ENCODE measurements at places on chromosomes 7 and 10. TPM values are rescaled to one million over a fixed set of nuclear protein-coding genes. Genes with fewer than 3 reads are reported as not detected.

GRCh38 chr7:13411636-13412035, 577.8 kb downstream of the ETV1 start:
- DNase-seq = no peak
- H3K27me3 ChIP-seq = no peaks in the 10 kb centered on the region
- no peaks in the 10 kb centered on the region for H3K4me1 ChIP-seq
- no peak overlapping the region for H3K4me3 ChIP-seq
- no peak overlapping the region for H3K27ac ChIP-seq

GRCh38 chr10:114430688-114431413, 26.5 kb upstream of the AFAP1L2 start:
- H3K36me3 ChIP-seq = peaks cover 11% of the 10 kb centered on the region
- no peaks in the 10 kb centered on the region for H3K27me3 ChIP-seq
- H3K4me1 ChIP-seq = no peaks in the 10 kb centered on the region
- DNase-seq = no peak
- no peak overlapping the region for H3K4me3 ChIP-seq
- H3K27ac ChIP-seq = no peak overlapping the region

DNA sequence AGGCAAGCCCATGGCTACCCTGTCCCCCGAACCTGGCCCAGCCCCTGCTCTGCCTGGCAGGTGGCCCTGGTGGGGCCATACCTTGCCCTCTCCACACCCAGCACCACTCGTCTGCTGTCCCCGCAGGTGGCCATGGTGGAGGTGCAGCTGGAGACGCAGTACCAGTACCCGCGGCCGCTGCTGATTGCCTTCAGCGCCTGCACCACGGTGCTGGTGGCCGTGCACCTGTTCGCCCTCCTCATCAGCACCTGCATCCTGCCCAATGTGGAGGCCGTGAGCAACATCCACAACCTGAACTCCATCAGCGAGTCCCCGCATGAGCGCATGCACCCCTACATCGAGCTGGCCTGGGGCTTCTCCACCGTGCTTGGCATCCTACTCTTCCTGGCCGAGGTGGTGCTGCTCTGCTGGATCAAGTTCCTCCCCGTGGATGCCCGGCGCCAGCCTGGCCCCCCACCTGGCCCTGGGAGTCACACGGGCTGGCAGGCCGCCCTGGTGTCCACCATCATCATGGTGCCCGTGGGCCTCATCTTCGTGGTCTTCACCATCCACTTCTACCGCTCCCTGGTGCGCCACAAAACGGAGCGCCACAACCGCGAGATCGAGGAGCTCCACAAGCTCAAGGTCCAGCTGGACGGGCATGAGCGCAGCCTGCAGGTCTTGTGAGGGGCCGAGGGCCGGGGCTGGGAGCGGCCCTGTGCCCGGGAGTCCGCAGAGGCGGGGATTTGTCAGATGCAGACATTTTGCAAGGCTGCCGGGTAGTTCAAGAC, 13.2 kb downstream of the ORAI2 start:
- no peaks in the 10 kb centered on the region for H3K27me3 ChIP-seq
- no peak overlapping the region for H3K27ac ChIP-seq
- no peaks in the 10 kb centered on the region for H3K4me1 ChIP-seq
- H3K36me3 ChIP-seq = peaks cover 21% of the 10 kb centered on the region
- H3K4me3 ChIP-seq = no peak overlapping the region
- DNase-seq = no peak

GRCh38 chr10:124722798-124723783, 21.1 kb downstream of the FAM53B start:
- H3K27me3 ChIP-seq = peaks cover 3% of the 10 kb centered on the region
- H3K4me3 ChIP-seq = peak overlapping the region; percentile 64
- peaks cover 13% of the 10 kb centered on the region for H3K36me3 ChIP-seq

DNA sequence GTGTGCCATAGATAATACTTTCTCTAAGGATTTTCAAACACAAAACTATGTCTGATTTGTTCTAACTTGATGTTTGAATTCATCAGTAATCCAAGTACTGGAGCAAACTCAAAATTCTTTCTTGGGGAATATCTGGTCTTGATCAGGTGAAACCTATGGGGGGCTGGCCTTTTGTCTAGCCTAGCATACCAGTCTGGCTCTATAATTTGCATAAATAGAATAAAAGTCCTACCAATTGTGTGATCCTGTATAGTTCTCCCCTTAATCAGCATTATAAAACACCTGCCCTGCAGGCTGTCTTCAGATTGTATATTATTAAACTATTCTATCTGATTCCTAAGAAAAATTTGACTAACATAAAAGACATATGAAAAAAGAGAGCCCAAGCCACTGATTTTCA, 233.8 kb upstream of the LRRN3 start:
- H3K27me3 ChIP-seq = no peaks in the 10 kb centered on the region
- no peak overlapping the region for H3K27ac ChIP-seq
- H3K4me1 ChIP-seq = no peaks in the 10 kb centered on the region
- peaks cover 2% of the 10 kb centered on the region for H3K36me3 ChIP-seq

DNA sequence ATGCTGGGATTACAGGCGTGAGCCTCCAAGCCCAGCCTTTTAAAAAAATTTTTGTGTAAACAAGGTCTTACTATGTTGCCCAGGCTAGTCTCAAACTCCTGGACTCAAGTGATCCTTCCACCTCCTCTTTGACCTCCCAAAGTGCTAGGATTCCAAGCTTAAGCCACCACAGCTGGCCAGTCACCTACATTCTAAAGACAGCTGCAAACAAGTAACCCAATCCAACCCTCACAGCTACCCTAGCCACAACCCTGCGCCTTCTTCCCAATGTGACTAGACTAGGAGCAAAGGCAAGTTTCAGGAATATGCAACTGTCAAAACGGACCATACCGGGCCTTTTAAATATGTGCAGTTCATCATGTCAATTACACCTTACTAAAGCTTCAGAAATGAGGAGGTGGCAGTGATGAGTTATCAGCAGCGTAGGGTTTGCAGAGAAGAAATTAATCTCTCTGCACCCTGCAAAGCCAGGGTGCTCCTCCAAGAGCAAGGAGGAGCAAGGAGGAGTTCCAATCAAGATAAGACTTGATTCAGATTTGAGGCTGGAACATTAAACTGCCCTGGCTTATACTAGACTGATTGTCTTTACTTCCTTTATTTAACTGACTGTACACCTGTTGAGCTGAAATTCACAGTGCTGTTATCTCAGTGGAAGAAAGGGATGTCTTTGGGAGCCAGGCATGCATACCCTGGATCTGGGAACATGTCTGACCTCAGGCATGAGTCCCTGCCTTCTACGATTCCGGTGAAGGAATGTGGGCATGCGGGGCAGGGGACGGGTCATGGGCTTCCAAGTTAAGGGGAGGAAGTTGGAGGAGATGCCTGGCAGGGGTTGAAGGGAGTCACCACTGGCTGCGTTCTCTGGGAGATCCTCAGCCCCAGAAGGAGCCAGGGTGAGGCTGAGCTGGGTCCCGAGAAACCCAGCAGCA, 15.5 kb upstream of the TMEM120A start:
- H3K27me3 ChIP-seq = peaks cover 5% of the 10 kb centered on the region
- peaks cover 35% of the 10 kb centered on the region for H3K4me1 ChIP-seq
- H3K4me3 ChIP-seq = peak overlapping the region; percentile 52
- DNase-seq = no peak
- peaks cover 32% of the 10 kb centered on the region for H3K36me3 ChIP-seq
- peak overlapping the region; percentile 94 for H3K27ac ChIP-seq

DNA sequence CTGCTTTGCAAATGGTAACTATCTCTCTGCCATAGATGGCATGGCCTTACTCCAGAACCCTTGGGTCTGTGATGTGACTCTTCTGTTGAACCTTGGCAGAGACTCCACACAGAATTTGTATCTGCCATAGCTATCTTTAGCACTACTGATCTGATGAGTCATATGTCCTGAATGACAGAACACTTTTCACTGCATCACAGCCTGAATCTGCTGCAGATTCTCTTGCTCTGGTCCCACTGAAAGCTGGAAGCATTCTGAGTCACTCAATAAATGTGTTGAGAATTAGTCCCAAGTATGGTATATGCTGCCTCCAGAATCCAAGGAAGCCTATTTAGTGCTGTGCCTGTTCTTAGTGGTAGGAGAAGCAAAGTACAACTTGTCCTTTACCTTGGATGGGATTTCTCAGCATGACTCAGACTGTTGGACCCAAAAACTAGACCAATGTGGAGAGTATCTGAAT, 39.5 kb upstream of the ANKRD1 start:
- DNase-seq = no peak
- peaks cover 5% of the 10 kb centered on the region for H3K4me1 ChIP-seq
- no peaks in the 10 kb centered on the region for H3K27me3 ChIP-seq
- no peak overlapping the region for H3K27ac ChIP-seq

GRCh38 chr7:128380483-128381106, 19.1 kb upstream of the PRRT4 start:
- no peak overlapping the region for H3K4me3 ChIP-seq
- H3K27me3 ChIP-seq = peaks cover 9% of the 10 kb centered on the region
- no peak overlapping the region for H3K27ac ChIP-seq
- H3K4me1 ChIP-seq = no peaks in the 10 kb centered on the region
- no peaks in the 10 kb centered on the region for H3K36me3 ChIP-seq
- no peak for DNase-seq

DNA sequence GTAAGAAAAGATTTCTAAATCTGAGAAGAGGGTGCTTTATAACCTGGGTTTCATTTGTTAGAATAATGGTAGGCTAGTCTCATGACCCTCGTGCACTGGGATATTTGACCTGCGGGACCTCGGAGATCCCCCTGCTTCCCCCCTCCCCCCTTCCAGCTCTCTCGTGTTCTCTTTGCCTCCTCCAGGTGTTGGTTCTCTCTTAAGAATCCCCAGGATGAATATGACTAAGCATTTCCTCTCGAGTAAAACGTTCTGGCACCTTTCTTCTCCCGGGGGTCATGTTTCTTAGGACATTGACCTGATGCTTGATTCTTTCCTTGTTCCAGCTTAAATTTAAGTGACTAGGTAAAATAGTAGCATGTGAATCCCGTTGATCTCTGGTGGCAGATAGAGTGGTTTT, 71.2 kb downstream of the SHH start:
- H3K36me3 ChIP-seq = peaks cover 67% of the 10 kb centered on the region
- H3K27me3 ChIP-seq = no peaks in the 10 kb centered on the region
- H3K4me3 ChIP-seq = peak overlapping the region; percentile 27
- peak overlapping the region; percentile 66 for H3K27ac ChIP-seq
- DNase-seq = no peak
- peaks cover 64% of the 10 kb centered on the region for H3K4me1 ChIP-seq

- H3K27ac ChIP-seq = no peak overlapping the region
- H3K4me3 ChIP-seq = no peak overlapping the region
- no peaks in the 10 kb centered on the region for H3K36me3 ChIP-seq
- no peaks in the 10 kb centered on the region for H3K4me1 ChIP-seq
Measured at GRCh38 chr10:12890958-12891357, 110.6 kb downstream of the CCDC3 start.

- DNase-seq = no peak
- no peak overlapping the region for H3K4me3 ChIP-seq
- no peaks in the 10 kb centered on the region for H3K4me1 ChIP-seq
Measured at GRCh38 chr7:2165610-2166594, 66.8 kb downstream of the MAD1L1 start.

The CCDC172 gene
- not detected for total RNA-seq

DNA sequence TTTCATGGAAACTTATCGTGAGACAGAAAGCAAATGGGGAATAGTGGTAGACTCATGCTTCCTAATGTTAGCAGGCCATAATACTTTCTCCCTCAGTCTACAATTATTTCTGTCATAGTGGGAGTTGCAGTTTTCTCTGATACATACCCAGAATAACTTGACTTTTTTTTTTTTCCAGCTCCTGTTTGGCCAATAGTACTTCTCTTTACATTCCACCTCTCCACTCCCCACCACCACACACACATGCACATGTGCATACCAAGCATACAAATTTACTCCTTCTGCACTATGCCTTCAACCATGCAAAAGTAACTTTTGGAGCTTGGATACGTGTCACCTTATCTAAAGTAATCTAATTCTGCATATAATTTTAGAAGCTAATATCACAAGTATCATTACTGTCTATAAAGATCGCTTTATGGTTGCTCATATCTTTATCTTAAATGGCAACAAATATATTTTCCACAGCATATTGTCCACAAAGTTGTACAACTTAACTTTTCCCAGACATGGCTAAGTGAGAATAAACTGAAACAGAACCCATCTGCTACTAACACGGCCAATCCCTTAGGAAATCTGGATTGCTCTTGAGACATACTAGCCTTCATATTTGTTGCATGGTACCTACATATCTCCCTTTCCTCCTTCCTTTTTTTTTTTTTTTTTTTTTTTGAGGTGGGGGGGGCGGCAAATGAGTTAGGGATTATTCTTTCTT, 49.0 kb downstream of the TES start:
- DNase-seq = no peak
- peaks cover 15% of the 10 kb centered on the region for H3K36me3 ChIP-seq
- H3K4me1 ChIP-seq = peaks cover 5% of the 10 kb centered on the region
- no peak overlapping the region for H3K27ac ChIP-seq
- H3K4me3 ChIP-seq = no peak overlapping the region
- H3K27me3 ChIP-seq = no peaks in the 10 kb centered on the region

GRCh38 chr10:84478151-84478550, 149.8 kb downstream of the CCSER2 start:
- no peak for DNase-seq
- H3K27ac ChIP-seq = no peak overlapping the region
- H3K4me3 ChIP-seq = no peak overlapping the region
- H3K4me1 ChIP-seq = peaks cover 12% of the 10 kb centered on the region
- no peaks in the 10 kb centered on the region for H3K27me3 ChIP-seq

The SORCS1 gene
- total RNA-seq = not detected

DNA sequence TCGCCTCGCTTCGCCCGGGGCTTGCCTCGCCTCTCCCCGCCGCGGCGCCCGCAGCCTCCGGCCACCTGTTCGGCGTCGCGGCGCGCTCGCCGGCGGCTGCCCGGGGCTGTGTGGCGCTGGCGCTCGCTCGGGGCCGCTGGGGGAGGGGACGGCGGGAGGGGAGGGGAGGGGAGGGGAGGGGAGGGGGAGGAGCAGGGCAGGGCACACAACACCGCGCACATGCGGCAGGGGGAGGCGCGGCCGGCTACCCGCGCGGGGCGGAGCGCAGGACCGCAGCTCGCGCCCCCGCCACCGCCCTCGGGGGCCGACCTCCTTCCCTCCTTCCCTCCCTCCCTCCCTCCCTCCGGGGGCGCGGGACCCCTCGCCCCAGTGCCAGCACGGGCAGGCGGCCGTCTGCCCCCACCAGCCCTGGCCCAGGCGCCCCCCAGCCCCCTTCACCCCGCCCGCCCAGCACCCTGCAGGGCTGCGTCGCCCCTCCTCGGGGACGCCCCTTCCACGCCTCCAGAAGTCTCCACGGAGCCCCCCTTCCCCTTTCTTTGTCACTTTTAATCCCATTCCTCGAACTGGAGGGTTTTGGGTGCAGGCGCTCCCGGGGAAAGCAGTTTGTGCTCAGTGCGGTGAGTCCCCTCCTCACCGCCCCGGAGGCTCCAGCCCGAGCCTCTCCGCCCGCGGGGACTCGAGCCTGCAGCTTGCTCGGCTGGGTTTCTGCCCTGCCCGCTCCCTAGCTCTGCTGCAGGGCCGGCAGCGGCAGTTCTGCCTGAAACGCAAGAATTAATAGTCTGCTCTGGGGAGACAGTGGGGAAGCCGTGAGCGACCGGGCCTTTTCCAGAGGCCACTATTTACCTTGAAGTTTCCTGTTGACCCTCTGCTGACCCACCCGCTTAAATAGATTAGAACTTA, at the start of gene PARD3:
Gene PARD3, minus strand, starts transcription at position 112 of the 900 bp plus-strand sequence. CDS start 301 bp downstream, outside the sequence.
- H3K4me3 ChIP-seq = peak within 1 kb of the TSS; percentile 51
- DNase-seq = no peak
- H3K4me1 ChIP-seq = no peaks in the 10 kb centered on the region
- H3K36me3 ChIP-seq = peaks cover 3% of the 10 kb centered on the region
